ENCODE measurements at places on chromosomes 11 and 22.

- DNase-seq = no peak
These were observed 10.4 kb upstream of the EMID1 start for GRCh38 chr22:29195118-29195963.

DNA sequence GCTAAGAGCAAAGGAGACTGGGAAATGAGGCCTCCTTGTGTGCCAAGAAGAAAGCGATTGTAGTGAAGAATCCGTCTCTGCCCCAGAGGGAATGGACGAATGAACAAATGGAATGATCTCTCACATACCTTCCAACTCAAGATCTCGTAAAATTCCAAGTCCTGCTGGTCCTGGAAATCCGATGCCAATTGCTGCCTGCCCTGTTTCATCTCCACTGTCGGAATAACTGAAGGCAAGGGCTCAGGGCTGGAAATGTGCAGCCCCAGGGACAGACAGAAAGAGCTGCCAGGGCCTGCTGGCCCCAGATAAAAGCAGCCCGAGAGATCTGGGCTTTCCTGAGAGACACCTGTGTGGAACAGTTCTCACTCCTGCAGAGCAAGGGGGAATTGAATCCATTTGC is 120.9 kb downstream of the MN1 start:
- DNase-seq = no peak

GRCh38 chr11:133563505-133564025 is 31.3 kb upstream of the OPCML start:
- DNase-seq = no peak

GRCh38 chr22:46078241-46079092 is 71.9 kb upstream of the PPARA start:
- DNase-seq = no peak

DNA sequence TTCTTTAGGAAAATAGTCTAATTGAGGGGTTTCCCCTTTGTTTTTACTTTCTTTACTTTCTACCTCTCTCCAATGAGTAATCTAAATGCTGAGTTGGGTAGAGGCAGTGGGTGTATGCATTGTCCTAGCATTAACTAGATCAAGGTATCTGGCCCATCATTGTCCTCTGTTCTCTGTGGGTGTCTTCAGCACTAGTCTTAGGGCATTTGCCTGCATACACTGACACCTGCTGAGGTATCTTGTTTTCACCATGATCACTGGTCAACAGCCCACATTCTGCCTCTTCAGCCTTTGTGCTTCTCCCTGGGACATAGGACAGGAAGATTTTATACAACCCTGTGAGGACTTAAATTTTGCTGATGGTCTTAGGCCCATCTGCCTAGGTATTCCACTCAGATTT is 371.1 kb downstream of the RAB38 start:
- DNase-seq = no peak
